ENCODE measurements at places on chromosomes 16 and 17.
A peak's percentile ranks its signal among the peaks of the same experiment; 100 is the strongest.

- no peak for DNase-seq
These were observed 893.0 kb upstream of the SOX9 start for GRCh38 chr17:71227841-71228240.

GRCh38 chr16:48408688-48409087 is 23.5 kb upstream of the SIAH1 start:
- no peak for DNase-seq

GRCh38 chr17:47884905-47885730 is 10.9 kb upstream of the SP2 start:
- DNase-seq, result no peak

DNA sequence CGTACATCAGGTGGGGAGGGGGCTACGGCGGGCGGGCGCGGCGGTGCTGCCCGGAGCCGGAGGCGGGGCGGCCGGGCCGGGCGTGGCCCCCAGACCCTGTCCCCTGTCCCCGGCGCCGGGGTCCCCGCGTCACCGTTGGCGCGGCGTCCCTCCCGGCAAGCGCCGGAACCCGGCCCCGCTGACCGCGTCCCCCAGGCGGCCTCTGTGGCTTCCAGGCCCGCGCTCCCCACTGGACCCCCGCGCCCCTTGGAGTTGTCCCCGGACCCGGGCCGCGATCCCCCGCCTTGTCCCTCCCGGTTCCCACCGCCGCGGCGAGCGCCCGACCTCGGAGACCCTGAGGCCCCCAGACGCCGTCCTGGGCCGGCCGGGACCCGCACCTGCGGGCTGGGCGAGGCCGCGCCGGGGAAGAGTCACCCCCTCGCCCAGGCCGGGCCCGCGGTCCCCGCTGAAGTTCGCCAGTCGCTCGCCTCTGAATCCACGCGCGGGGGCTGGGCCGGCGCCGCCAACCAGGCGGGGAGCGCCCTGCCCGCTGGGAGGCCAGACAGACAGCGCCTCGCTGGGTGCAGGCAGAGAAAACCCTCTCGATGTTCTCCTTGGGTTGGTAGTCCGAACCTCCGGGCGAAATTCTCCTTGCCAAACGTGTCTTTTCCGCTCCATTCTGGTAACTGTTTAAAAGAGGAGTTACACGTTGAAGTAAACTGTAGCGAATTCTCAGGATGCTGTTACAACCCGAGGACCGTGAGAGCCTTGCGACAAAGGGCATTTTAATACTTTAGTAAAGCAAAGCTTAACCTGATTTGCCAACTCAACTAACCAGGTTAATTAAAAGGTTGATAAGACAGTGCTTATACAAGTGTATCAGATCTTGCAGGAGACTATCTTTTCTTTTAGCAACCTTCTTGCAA is 761 bp downstream of the GAN start:
- DNase-seq, result no peak

DNA sequence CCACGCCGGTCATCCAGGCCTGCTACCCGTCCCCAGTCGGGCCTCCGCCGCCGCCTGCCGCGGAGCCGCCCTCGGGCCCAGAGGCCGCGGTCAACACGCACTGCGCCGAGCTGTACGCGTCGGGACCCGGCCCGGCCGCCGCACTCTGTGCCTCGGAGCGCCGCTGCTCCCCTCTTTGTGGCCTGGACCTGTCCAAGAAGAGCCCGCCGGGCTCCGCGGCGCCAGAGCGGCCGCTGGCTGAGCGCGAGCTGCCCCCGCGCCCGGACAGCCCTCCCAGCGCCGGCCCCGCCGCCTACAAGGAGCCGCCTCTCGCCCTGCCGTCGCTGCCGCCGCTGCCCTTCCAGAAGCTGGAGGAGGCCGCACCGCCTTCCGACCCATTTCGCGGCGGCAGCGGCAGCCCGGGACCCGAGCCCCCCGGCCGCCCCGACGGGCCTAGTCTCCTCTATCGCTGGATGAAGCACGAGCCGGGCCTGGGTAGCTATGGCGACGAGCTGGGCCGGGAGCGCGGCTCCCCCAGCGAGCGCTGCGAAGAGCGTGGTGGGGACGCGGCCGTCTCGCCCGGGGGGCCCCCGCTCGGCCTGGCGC is 2.4 kb downstream of the HIC1 start:
- DNase-seq, result no peak

GRCh38 chr16:79077346-79077745 is 523.2 kb downstream of the MAF start:
- DNase-seq, result no peak

DNA sequence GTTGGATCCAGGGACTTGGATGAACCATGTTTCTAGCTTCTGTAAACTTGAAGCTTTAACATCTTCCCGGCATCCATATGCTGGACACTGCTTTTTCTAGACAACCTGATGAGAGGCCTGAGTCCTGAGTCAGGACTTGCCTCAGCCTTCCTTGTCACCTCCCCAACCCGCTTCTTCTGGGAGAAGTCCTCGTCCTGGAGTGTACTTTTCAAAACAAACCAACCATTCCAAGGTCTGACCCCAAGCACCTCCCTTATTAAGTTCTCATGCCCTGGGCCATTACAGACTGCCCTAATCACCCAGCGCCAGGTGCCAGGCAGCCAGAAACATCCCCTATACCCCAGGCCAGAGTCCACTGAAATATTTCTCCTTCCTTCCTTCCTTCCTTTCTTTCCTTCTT is 59.4 kb downstream of the CLEC19A start:
- DNase-seq, result no peak

DNA sequence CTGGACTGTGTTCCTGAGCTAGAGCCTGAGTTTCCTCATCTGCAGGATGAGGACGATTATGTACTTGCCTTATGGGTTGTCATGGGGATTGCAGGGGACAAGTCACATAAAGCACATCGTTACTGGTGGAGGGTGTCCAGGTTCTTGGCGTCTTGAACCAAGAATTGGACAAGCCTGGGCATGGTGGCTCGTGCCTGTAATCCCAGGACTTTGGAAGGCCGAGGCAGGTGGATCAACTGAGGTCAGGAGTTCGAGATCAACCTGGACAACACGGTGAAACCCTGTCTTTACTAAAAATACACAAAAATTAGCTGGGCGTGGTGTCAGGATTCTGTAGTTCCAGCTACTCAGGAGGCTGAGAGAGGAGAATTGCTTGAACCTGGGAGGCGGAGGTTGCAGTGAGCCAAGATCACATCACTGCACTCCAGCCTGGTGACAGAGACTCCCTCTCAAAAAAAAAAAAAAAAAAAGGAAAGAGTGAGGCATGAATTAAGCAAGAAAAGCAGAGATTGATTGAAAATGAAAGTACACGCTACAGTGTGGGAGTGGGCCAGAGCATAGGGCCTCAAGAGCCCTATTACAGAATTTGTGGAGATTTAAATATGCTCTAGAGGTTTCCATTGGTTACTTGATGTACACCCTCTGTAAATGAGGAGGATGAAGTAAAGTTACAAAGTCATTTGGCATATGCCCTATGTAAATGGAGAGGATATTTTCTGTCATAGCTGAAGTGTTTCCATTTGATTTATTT is 30.7 kb downstream of the ADGRG5 start:
- DNase-seq, result no peak

DNA sequence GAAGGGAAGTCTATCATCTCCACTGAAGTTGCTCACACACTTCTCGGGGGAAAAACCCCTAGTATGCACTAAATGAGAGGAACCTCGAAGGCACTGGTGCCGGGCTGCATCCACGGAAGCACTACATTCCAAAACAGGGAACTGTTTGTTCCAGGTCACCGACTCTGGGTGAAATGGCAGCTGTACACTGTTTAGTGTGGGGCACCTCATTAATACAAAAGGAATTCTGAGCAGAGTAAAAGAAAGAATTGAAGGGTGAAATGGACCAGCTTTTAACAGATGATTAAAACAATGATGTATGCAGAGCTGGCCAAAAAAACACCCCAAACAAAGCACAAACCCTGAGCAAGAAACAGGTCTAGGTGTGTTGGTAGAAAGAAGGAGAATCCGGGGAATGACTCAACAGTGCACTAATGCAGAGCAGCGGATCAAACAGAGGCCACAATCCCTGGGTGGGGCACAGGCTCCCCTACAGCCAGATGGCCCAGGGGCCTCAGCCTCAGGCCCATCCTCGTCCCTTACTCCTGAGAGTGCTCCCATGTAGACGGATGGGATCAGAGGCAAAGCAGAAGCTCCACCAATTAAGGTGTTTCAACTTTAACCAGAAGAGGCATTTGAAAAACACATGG is 161.5 kb downstream of the ZFHX3 start:
- no peak for DNase-seq

GRCh38 chr17:28912281-28912937 is 9.5 kb upstream of the DHRS13 start:
- no peak for DNase-seq

DNA sequence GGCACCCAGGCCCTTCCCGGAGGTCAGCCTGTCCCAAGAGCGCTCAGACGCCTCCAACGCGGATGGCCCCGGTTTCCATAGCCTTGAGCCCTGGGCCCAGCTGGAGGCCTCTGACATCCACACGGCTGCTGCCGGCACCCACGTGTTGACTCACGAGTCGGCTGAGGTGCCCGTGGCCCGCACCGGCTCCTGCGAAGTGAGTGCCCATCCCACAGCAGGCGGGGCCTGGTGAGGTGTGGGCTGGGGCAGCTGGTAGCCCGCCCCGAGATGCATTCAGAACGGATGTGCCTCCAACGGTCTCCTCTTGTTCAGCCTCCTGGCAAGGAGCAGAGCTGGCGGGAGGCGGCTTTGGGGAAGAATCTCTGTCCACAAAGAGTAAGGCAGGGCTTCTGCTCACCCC is 2.7 kb downstream of the WDR90 start:
- no peak for DNase-seq

DNA sequence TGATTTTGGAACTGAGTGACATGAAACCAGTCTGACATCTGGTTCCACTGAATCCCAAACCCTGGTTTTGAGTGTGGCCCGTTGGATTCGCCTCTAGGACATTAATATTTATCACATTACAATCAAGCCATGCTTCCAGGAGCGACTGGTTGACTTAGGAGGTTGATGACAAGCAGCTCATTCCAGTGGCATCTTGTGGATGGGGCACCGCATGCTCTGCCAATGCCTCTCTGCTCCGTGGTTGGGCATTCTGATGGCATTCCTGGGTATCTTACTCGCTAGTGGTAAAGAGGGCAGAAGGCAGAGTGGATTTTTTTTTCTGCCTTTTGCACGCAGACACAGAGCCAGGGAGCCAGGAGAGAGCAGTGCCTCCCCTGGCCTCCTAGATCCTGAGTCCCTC is 31.4 kb downstream of the CACNG4 start:
- DNase-seq, result no peak

GRCh38 chr17:76102944-76103273 is 678 bp downstream of the EXOC7 start:
- DNase-seq, result no peak

GRCh38 chr17:80476877-80477646 is 655 bp upstream of the NPTX1 start:
- DNase-seq, result no peak

DNA sequence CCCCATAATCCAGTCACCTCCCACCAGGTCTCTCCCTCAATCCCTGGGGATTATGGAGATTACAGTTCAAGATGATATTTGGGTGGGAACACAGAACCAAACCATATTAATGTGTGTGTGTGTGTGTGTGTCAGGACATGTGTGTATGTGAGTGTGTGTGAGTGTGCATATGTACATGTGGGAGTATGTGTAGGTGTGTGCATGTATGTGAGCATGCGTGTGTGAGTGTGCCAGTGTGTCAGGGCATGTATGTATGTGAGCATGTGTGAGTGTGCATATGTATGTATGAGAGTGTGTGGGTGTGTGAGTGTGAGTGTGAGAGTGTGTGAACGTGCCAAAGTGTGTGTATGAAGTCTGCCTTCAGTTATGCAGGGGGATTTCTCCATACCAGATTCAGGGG is 37.8 kb downstream of the RGS9 start:
- DNase-seq, result no peak

DNA sequence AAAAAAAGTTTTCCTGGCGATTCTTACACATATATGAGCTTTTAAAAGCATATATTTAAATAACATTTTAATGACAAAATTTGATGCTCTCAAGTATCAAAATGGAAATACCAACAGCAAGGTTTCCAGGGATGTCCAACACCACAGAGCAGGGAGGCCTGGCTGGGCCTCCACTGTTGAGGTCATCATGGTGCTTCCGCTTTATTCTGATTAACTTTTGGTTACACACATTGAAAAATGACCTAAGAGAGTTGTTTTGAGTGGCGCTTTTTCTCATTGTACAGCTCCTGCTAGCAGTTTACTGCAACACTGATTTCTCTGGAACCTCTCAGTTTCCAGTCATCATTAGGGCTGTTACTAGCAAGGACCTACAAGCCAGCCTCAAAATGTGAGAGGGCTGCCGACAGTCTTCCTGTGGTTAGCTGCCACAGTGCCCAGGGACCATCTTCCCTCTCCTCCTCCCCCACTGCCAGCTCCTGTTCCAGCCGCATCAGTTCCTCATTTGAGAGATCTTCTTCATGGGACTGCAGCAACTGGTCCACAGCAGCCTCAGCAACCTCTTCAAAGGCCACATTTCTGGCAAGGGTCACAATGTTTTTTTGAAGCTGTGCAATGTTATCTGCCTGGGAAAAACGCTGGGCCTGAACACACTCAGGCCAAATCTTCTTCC is 21.3 kb downstream of the DEF8 start:
- DNase-seq, result no peak

GRCh38 chr16:28192806-28193529 is 18.8 kb downstream of the XPO6 start:
- DNase-seq, result peak; percentile 58

DNA sequence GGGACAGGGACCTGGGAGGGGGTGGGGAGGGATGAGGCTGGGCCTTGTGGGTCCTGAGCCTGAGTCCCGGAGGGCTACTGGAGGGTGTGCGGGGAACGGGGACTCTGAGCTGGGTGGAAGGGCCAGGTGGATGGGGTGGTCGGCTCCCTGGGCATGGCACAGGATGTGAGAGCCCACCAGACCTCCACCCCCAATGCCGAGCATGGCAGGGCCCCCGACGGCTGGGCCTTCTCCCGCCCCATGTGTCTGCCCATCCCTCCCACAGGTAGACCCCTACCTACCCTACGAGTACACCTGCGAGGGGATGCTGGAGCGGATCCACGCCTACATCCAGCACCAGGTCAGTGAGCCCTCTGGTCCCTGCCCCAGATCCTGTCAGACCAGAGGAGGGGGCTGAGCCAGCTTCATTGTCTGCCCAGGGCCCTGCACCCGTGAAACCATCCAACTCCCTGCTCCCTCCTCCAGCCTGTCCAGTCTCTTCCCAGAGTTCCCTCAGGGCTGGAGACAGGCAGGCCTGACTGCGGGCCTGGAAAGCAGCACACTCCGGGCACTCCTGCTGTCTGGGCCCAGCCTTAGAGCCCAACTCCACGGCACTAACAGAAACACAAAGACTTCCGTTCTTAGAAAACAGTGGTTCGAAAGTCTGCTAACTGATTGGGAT is 78.0 kb downstream of the MGAT5B start:
- DNase-seq, result no peak

- DNase-seq, result no peak
These were observed 24.9 kb upstream of the CRYM start for GRCh38 chr16:21302898-21303528.

- DNase-seq, result no peak
These were observed 1.2 kb downstream of the DUSP14 start for GRCh38 chr17:37490638-37491614.

Measured in stimulated activated CD4-positive, alpha-beta T cell treated with anti-CD3 and anti-CD28 coated beads, Interleukin-15, amount 100 ng/mL, for 48 hours (primary cell).